GM23248 (cell line): ENCODE measurements at places on chromosomes 2 and 18.

DNA sequence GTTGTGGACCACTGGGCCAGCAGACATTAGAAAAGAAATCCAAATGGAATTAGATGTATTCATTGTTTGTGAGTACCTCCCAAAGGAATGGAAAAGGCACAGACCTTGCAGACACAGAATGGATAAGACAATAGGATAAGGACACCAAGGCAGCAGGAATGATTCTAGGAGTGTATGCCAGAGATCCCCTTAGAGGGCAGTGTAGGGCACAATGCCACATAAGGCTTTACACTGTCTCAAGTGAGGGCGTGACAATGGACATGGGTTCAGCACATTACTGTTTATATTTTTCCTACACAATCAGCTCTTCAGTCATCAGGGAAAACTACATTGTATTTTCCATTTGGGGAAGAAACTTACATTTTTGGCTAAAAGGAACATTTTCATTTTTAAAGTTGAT lies 250.9 kb downstream of the PTH2R start:
- no peak for DNase-seq
- no peaks in the 10 kb centered on the region for H3K36me3 ChIP-seq
- H3K4me3 ChIP-seq: no peak overlapping the region
- H3K27ac ChIP-seq: no peak overlapping the region
- no peaks in the 10 kb centered on the region for H3K27me3 ChIP-seq
- no peaks in the 10 kb centered on the region for H3K4me1 ChIP-seq

- DNase-seq: no peak
- no peak overlapping the region for H3K4me3 ChIP-seq
- no peaks in the 10 kb centered on the region for H3K27me3 ChIP-seq
- H3K36me3 ChIP-seq: no peaks in the 10 kb centered on the region
Measured at GRCh38 chr2:9213477-9214051, 7.0 kb downstream of the ASAP2 start.

DNA sequence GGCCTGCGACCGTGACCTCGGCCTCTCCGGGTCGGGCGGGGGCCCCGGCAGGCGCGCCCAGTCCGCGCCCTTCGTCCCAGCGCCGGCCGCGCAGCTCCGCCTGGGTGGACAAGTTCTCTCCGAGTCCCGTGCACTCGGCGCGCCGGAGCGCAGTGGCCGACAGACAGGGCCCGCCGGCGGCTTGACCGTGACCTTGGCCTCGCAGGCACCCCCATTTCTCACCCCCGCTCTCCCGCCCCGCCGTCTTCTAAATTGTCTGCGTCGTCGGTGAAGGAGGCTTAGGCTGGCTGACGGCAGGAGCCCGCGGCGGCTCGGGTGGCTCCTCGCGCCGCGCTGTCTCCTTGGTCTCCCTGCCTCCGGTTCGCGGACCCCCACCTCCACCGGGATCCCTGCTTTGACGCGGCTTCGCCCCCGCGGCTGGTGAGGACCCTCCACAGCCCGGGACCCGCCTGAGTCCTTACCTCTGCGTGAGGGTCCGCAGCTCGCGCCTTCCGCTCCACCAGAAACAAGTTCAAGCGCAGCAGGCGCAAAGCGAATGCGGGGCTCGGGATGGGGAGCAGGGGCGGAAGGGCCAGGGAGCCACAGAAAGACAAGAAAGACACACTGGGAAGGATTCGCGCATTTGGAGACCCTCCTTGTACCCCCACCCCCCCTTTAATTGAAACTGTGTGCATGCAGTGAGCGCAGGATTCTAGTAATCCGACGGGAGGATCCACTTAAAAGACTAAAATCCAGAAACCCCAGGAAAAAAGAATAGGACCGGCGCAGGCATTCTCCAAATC lies 4.0 kb downstream of the PTGR3 start:
- H3K4me1 ChIP-seq: peaks cover 31% of the 10 kb centered on the region
- H3K4me3 ChIP-seq: peak overlapping the region; percentile 54
- H3K27me3 ChIP-seq: no peaks in the 10 kb centered on the region
- DNase-seq: peak; percentile 45

GRCh38 chr2:230713331-230714135 lies 891 bp downstream of the CAB39 start:
- H3K4me1 ChIP-seq: peaks cover 21% of the 10 kb centered on the region
- DNase-seq: peak; percentile 69
- H3K27me3 ChIP-seq: no peaks in the 10 kb centered on the region
- H3K27ac ChIP-seq: peak overlapping the region; percentile 86
- no peaks in the 10 kb centered on the region for H3K36me3 ChIP-seq

GRCh38 chr2:46384457-46384815 lies 87.2 kb downstream of the EPAS1 start:
- DNase-seq: no peak
- H3K4me1 ChIP-seq: peaks cover 17% of the 10 kb centered on the region
- peaks cover 19% of the 10 kb centered on the region; the same call in 1 of the 2 replicates for H3K36me3 ChIP-seq
- H3K4me3 ChIP-seq: no peak overlapping the region

GRCh38 chr2:3466482-3466863 lies 52.9 kb downstream of the ADI1 start:
- H3K27me3 ChIP-seq: no peaks in the 10 kb centered on the region
- no peak for DNase-seq
- H3K27ac ChIP-seq: peak overlapping the region; percentile 83
- peaks cover 43% of the 10 kb centered on the region for H3K4me1 ChIP-seq

DNA sequence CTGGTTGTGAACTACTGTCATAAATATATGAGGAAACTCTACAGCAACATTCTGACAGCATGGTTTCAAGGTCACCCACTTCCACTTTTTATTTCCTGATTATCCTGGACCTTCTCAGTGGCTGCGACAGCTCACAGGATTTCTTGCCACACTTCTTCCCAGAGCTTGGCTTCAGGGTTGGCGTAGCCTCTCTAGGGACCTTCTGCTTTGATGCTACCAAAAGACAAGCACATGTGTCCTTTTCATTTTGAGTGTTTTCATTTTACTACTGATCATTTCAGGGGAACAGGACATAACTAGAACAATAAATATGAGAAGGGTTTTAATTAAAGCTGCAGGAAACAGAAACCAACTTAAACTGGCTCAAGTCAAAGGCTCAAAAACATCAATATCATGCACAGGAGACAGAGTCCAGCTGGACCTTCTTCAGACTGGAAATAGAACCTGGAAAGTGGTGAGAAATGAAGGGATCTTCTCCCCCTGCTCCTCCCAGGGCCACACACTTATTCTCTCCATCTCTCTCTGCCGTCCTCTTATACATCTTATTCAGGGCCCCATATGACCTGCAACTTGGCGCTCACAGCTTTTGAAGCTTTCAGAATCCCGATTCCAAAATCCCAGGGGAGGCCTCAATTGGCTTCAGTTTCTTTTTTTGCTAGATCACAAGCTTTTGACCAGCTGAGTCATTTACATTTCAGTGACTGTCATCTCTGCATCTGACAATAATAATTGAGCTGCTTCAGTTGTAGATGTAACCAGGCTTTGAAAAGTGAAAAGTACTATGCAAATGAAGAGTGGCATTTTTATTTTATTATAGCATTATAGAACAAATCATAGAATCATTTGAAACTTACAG lies 9.7 kb downstream of the VIT start:
- H3K27me3 ChIP-seq: no peaks in the 10 kb centered on the region
- H3K4me3 ChIP-seq: peak overlapping the region; percentile 23
- peaks cover 32% of the 10 kb centered on the region for H3K4me1 ChIP-seq

GRCh38 chr2:199144546-199144945 lies 313.2 kb downstream of the SATB2 start:
- H3K27me3 ChIP-seq: no peaks in the 10 kb centered on the region
- DNase-seq: no peak
- H3K36me3 ChIP-seq: no peaks in the 10 kb centered on the region
- H3K4me3 ChIP-seq: no peak overlapping the region

- peak; percentile 85 for DNase-seq
- H3K27ac ChIP-seq: peak overlapping the region; percentile 78
- H3K4me3 ChIP-seq: peak overlapping the region; percentile 4; the same call in 1 of the 2 replicates
- no peaks in the 10 kb centered on the region for H3K36me3 ChIP-seq
- no peaks in the 10 kb centered on the region for H3K27me3 ChIP-seq
- peaks cover 30% of the 10 kb centered on the region for H3K4me1 ChIP-seq
Measured at GRCh38 chr2:67625690-67626475, 228.8 kb downstream of the ETAA1 start.

DNA sequence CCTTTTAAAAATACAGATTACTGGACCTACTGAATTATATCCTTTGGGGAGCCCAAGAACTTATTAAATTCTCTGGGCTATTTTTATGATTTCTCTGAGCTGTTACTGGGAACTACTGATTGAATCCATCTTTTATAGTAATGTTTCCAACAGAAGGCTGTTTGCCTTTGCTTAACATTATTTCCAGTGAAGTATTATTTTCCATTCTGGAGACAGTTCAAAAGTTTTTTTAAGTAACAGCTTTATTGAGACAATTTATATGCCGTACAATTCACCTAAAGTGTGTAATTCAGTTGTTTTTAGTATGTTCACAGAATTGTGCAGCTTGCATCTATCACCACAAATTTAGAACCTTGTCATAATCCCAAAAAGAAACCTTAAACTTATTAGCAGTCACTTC lies 100.6 kb downstream of the BABAM2 start:
- H3K4me1 ChIP-seq: peaks cover 31% of the 10 kb centered on the region
- no peak overlapping the region for H3K27ac ChIP-seq
- no peak for DNase-seq
- H3K4me3 ChIP-seq: no peak overlapping the region
- no peaks in the 10 kb centered on the region for H3K27me3 ChIP-seq

DNA sequence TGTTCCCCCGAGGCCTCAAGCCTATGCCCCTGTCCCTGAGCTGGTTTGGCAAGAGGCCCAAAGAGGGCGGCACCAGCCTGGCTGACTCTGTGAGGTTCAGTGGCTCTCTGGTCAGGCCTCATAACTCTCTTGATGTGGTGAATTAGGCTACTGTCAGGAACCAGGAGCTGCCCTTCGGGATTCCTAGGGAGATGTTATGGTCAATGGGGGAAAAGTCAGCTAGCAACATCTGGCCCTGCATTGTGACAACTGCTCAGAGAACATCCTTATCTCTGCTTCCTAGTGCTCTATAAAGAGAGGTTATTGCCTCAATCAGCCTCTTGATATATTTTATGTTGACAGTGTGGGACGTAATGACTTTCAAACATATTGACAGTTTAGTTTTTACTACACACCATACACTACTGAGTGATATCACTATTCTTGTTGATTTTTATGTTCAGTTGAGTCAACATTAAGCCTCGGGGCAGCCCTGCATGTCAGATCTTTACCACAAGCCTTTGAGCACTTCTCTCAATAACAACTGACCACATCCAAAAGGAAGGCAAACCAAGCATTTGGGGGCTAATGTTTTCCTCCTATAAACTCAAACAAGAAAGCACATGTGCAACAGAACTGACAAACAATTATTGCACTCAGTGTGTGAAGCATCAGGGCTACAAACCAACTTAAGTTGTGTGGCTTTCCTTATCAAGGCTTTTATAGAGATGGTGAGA lies 448.3 kb upstream of the SLC14A2 start:
- H3K27me3 ChIP-seq: no peaks in the 10 kb centered on the region
- H3K36me3 ChIP-seq: no peaks in the 10 kb centered on the region
- peaks cover 78% of the 10 kb centered on the region for H3K4me1 ChIP-seq
- DNase-seq: peak; percentile 73
